ENCODE measurements at places on chromosomes 12 and 14.
A peak's percentile ranks its signal among the peaks of the same experiment; 100 is the strongest.

GRCh38 chr14:100037353-100037752, 27.9 kb upstream of the EVL start:
- DNase-seq, result no peak

DNA sequence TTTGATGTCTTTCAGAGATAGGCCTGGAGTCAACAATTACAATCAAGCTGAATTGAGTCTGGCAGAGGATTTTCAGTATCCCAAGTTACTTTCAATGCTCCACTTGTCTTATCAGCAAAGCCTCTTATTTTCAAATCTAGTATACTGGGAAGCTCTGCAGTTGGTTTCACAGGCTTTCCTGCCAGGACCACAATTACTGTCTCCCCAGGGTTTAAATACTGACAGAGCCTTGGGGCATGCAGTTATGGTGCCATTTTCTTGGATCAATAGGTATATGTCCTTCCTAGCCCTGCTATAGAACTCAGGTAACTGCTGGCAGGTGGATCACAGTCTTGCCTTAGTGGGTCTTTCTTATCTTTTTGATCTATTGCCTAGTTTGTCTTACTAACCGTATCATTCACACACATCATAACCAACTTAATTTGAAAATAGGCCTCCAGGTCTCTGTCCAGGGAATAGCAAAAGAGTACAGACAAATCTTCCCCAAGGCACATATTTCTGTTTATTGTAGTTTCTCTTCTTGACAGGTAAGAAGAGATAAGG, 22.4 kb upstream of the RNU6-8 start:
- DNase-seq, result no peak

DNA sequence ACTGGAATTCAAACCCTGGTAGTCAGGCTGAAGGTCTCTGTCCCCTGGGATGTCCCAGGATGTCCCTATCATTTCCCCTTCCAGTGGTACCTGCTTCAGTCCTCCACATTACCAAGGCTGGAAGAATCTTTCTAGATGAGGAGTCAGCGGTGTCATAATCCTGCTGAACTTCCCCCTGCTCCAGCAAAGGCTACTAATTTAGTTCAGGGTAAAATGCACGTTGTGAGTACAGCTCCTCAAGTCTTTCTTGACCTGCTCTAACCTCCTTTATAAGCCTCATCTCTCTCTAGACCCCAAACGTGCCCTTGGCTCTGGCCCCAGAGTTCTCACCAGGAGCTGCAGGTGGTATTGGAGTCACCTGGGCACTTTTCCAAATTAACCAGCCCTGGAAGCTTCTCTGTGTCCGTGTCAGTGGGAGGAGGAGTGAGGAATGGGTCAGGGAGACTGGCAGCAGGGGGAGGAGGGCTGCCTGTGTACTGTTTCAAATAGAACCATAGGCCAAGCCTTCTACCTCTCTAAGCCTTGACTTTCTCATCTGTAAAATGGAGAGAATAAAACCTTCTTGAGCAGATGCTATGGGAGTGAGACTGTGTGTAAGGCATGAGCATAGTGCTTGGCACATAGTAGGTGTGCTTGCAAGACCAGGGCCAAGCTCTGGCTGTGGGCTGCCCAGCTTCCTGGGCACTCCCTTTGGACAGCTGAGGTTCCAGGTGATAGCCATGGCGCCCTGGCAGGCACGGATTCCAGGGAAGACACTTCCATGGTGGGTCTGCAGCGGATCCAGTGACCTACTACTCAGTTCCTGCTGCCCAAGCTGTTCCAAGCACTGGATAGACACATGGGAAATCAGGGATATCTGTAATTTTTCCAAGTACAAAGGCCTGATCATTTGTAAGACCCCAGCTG, 24.5 kb downstream of the ASB2 start:
- no peak for DNase-seq

GRCh38 chr14:67643713-67644112, 24.0 kb downstream of the ARG2 start:
- no peak for DNase-seq

- DNase-seq, result peak; percentile 34
Measured at GRCh38 chr12:131830914-131831571, 2.9 kb downstream of the MMP17 start.

- DNase-seq, result no peak
Measured at GRCh38 chr12:123229051-123229450, 3.9 kb downstream of the MPHOSPH9 start.

DNA sequence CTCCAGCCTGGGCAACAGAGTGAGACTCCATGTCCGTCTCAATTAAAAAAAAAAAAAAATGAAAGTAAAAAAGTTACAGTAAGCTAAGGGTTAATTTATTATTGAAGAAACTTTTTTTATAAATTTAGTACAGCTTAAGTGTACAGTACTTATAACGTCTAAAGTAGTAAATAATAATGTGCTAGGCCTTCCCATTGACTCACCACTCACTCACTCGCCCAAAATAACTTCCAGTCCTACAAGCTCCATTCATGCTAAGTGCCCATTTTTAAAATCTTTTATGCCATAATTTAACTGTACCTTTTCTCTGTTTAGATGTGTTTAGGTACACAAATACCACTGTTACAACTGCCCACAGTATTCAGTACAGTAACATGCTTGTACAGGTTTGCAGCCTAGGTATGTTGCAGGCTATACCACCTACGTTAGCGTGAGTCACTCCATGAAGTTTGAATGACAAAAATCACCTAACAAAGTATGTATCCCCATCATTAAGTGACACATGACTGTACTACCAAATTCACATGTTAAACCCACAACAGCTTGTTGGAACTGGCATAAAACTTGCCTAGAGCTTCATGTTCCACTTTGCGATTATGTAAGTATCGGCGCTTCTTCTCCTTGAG, 10.7 kb downstream of the KANSL2 start:
- no peak for DNase-seq

DNA sequence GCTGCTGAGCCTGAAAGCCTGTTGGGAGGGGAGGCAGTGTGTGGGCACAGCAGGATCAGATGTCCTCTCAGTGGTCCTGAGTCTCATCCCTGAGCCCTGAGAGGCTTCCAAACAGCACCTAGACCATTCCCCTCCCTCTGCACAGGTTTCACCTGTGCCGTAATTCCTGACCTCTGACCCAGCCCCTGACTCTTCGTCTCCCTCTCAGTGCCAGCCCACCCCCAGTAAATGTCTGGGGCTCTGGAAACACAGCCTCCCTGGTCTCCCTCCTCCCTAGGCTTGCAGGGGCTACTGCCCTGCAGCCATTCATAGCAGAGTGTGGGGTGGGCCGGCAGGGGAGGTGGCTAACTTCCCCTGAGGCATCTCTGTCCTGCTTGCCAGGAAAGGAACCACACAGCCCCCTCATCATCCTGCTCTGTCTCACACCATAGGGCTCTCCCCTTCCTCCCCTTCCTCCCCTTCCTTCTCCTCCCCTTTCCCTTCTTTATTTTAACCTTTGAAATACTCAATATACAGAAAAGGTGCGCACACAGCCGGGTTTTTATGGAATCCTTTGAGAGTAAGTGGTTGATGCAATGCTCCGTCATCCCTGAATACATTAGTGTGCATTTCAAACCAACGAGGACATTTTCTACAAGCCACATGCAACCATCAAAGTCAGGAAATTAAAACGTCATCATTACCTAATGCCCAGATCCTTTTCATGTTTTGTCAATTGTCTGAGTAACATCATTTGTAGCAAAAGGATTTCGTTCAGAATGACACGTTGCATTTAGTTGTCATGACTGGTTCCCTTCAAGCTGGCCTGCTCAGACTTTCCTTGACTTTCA, 67.0 kb downstream of the PRMT8 start:
- no peak for DNase-seq

DNA sequence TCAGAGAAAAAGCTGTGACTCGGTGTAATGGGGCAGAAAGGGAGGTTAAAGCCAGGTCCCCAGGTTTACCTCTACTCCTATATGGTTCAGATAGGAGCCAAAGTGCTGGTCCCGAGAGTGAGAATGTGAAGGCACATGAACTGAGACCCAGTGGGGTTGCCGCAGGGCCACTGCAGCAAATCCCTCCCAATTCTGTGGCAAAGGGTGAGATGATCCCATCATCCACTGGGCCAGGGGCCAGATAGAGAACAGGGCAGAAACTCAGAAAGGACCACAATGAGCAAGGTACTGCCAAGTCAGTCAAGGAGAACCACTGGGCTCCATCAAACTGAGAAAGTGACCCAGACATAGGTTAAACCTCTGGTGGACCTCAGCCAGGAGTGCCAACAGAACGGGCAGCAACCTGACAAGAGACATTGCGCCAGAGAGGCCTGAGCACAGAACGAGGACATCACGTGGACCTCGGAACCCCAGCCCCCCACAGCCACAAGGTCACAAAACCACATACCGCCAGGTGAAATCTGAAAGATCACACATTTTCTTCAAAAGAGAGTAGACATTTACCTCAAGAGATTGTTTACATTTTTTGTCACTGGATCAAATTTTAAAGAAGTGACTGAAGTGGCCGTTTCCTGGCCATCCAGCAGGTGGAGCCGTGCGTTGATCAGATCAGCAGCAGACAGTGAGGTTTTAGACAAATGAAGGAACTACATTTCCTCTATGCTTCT, 20.5 kb upstream of the ITPR2 start:
- peak; percentile 62 for DNase-seq

DNA sequence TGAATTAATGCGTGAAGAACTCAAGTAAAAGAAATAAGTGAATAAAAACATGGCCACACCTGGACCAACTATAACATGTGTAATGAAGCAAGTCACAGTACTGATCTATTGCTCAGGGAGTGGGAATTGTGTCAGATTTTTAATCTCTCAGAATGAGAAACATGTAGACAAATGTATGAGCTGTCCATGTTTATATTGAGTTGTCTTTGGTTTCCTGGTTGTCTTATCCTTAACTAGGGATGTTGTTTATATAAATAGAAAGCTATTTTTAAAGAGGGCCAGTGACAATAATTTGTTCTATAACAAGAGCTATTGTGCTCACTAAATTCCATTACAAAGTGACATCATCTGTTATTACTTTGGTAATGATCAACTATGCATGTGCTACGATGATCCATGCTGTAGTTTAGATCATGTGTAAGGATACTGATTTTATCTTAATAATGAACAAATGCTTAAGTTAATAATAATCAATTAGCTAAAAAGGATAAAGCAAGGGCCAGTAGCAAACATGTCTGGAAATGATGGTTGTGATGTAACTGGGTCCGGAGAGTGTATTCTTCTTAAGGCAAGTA, 91.3 kb upstream of the RTL1 start:
- no peak for DNase-seq

DNA sequence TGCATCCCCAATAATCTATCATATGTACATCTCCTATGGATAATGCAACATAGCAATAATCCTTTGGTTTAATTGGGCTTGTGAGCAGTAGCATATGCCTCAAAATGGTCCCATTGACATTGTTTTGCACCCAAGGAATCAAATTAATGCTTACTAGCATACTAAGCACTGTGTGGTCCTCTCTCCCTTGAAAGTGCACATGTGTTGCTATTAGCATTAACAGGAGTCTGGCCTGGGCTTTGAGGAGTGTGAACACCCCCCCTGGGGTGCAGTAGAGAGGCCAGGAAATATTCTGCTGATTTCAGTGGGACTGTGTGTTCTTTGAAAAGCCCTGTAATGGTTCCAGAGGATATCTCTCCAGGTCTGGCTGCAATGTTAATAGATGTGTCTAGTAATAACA, 1148.4 kb downstream of the VRK1 start:
- DNase-seq, result no peak

- DNase-seq, result no peak
Measured at GRCh38 chr12:56469007-56469930, 891 bp downstream of the SPRYD4 start.

- peak; percentile 16 for DNase-seq
Measured at GRCh38 chr12:64390275-64390851, at the start of gene C12orf56. C12orf56 (minus strand) TSS chr12:64390758; CDS start chr12:64390565, 193 bp downstream.

- DNase-seq, result no peak
Measured at GRCh38 chr12:95763809-95764253, 26.7 kb downstream of the NTN4 start.

GRCh38 chr14:101905614-101906013, 58.8 kb upstream of the DYNC1H1 start:
- no peak for DNase-seq

Measured in stimulated activated CD4-positive, alpha-beta T cell treated with anti-CD3 and anti-CD28 coated beads, Interleukin-12 subunit alpha, Interleukin-12 subunit beta, amount 100 ng/mL, for 4 hours (primary cell).